Stimulated activated CD4-positive, alpha-beta T cell treated with anti-CD3 and anti-CD28 coated beads, TNF-alpha, amount 100 ng/mL, for 1 hour (primary cell): ENCODE measurements at places on chromosomes 2 and 18.

DNA sequence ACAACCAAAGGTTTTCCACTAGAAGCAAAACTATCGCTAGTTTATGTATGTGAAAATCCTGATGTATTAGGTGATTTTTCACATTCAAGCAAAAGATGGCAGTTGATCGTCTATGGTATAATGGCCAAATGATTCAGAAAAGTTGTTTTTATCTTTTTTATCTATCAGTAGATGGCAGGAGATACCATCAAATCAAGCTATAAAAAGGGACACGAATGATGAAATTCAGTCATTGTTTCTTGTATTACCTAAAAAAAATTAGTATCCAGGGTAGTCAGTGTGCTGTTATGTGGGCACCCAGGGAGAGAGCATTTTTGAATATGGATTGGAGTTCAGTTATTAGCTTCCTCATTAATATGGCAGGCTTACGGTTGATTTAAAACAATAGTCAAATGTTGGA, 22.9 kb upstream of the CAVIN2 start:
- DNase-seq, result no peak

DNA sequence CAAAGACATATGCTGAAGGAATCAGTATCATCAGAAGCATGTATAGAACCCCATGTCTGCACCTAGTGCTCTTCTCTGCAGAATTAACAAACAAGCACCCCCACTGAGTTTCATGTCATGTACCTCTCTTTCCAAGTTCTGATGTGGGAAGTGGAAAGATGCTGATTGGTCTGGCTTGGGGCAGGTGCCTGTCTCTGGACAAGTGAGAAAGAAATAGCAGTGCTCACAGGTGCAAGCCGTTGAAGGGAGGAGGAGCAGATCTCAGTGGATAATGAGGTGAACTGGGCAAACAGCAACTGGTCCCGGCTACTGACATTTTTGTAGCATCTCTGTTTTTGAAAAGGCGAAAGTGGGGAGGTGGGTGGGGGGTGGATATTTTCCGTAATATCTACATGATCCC, 17.5 kb upstream of the ACVR1 start:
- DNase-seq, result no peak

GRCh38 chr2:37855283-37856041, 69.6 kb upstream of the RMDN2 start:
- no peak for DNase-seq

DNA sequence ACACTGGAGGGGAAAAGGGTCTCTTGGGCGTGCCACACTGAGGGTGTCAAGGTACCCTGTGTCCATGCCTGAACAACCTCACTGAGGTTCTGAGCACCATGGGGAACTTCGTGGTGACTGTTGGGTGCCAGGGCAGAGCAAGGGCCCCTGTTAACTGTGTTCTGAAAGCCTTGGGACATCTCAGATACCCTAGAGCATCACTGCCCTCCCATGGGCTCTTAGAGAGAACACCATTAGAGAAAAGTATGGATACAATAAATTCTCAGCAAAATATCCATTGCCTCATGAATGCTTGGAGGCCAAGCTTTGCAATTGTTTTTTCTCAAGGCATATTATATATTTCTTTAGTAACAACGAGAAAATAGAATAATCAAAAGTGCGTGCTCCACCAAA, 488.5 kb upstream of the NRP2 start:
- no peak for DNase-seq

DNA sequence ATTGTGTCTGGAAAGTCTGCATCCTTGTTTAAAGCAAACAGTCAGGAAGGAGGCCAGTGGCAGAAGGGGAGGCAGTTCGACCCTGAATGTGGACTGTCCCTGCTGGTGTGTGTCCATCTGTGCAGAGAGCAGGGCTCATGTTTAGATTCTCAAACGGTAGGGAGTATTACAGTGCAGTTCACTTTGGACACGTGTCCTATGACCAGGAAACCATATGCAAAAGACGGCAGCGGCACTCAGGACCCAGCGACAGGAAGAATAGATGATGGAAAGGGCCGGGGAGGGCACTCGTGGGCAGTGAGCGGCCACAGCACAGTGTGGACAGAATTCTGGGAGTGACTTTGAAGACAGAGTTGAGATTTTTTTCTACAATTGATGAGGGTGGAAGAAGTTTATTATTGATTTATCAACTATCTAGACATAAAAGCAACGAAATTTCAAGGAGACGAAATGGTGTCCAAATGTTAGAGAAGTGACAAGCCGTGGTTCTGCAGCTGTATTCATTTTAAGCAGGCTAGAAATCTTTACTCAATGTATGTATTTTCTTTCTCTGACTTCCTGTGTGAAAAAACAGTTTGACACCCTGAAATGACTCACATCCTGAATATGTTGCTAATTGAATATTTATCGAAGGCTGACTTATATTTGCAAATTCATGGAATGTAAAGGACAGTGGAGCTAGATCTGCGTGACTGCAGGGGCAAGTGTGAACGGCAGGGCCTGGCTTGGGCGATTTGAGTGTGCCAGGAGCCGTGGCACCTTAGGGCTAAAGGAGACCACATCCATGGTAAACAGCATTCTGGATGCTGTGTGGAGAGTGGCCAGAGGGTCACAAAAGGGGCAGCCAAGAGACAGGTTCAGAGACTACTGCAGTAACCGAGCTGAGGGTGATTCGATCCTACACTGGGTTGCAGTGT, 214.2 kb downstream of the PTGR3 start:
- DNase-seq, result no peak

DNA sequence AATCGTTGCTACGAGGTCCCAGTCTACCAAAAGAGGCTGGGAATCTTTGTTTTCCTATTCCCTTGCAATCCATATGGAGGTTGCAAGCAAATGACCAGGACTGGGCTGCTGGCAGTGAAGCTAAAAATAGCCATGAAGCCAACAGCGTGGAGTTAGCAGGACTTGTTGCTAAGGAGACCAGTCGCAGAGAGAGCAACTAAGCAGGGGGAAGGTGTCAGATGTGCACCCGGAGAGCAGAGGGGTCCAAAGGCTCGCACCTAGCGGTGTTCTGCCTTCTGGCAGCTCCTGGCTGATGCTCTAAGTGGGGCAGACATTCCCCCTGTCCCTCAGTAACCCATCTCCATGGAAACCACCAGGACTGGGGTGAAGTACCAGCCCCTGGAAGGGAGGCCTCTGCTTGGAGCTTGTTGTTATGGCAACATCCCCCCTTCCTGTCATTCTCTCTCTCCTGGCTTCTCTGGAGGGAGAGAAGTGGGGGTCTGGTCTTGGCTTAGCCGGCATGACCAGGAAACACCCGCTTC, 84.6 kb downstream of the DNMT3A start:
- no peak for DNase-seq

DNA sequence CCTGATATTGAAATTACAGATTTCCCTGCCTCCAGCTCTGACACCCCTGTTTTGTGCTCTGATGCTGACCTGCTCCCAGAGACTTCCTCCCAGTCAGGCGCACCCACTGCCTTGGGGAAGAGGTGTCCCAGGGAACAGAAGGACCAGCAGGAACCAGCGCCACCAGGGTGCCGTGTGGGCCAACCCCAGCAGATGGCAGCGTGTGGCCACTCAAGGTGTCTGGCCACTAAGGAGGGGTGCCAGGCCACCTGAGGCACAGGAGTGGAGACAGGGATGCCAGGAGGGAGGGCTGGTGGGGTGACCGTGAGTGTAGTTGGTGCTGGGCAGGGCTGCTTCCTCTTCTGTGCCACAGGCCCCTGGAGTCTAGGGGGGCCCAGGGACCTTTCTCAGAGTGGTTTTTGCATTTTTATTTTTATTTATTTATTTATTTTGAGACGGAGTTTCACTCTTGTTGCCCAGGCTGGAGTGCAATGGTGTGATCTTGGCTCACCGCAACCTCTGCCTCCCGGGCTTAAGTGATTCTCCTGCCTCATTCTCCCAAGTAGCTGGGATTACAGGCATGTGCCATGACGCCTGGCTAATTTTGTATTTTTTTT, 56.0 kb downstream of the TEX44 start:
- DNase-seq, result peak; percentile 49

GRCh38 chr2:72965770-72966450, 48.6 kb downstream of the EMX1 start:
- no peak for DNase-seq

DNA sequence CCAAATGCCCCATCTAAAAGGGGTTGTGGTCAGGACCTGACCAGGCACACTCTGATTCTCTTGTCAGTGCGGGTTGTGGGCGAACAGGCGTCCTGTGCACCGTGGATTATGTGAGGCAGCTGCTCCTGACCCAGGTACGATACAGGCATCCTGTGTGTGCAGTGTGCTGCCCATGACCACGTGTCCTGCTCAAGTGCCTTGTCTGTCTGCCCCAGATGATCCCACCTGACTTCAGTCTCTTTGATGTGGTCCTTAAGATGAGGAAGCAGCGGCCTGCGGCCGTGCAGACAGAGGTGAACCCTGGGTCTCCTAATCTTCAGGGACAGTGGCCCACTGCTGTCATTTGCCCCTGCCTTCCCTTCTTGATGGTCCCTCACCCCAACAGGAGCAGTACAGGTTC, 14.6 kb downstream of the PTPN18 start:
- no peak for DNase-seq

- DNase-seq, result no peak
Measured at GRCh38 chr2:12767541-12767940, 50.8 kb downstream of the TRIB2 start.

GRCh38 chr2:241886840-241887447, 17.4 kb downstream of the RTP5 start:
- no peak for DNase-seq

- no peak for DNase-seq
Measured at GRCh38 chr2:159275111-159275510, 11.4 kb downstream of the WDSUB1 start.

DNA sequence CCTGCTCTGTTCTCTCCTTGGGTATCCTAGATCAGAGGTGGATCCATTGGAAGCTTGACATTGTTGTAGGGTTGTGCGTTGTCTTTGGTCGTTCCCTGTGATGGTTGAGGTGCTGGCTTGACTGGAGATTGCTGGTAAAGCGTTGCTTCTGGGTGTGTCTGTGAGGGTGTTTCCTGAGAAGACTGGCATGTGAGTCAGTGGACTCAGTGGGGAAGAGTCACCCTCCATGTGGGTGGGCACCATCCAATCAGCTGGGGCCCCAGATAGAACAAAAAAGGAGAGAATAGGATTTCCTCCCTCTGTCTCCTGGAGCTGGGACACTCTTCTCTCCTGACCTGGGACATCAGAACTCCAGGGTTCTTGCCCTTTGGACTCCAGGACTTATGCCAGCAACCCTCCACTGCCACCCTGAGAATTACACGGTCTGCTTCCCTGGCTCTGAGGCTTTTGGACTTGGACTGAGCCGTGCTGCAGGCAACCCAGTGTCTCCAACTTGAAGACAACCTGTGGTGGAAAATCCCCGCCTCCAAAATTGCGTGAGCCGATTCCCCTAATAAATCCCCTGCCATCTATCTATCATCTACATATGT, 14.8 kb upstream of the REEP1 start:
- DNase-seq, result no peak

GRCh38 chr2:207599636-207600035, 25.6 kb downstream of the METTL21A start:
- no peak for DNase-seq

DNA sequence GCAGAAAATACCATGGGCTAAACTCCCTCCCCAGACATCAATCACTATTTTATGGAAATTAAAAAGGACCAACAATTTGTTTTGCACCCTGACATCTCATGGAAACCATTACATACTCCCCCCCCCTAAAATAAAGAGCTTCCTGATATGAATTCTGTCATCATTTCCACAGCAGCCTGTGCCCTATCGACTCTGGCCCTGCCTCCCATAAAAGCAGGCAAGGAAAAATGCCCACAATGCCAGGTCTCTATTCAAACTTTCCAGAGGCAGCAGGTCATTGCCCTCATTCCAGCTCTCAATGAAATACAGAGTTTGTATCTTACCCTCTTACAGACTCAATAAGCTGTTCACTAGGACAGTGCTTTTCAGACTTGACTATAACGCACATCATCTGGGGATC, 254.4 kb upstream of the TANK start:
- DNase-seq, result no peak

DNA sequence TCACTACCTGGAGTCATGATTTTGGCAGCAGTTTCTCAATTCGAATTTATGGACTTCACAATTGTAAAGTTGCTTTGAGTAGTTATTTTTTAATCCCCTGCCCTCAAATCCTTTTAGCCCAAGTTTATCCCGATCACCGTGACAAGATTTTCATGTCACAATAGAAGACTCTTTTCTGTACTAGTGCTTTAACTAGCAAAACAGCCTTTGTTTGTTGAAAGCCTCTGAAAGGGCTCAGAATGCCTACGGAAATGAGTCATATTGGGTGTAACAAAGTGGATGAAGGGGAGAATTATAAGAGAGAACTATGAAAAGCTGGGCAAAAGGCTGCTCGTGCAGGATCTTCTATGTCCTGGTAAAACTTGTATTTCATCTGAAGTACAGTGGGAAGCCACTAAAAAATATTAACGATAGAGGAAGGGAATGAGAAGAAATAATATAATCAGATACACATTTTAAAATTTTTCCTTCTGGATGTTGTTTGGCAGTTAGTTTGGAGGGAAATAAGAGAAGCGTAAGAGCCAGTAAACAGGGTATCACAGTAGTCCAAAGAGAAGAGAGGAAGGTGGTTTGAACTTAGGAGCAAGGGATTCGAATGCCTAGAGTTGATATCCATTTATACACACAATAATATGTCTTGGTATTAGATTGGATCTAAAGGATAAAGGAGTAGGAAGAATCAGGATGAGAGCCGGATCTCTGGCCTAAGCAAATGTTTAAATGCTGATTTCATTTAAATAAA, 114.9 kb downstream of the GALNT13 start:
- DNase-seq, result no peak

DNA sequence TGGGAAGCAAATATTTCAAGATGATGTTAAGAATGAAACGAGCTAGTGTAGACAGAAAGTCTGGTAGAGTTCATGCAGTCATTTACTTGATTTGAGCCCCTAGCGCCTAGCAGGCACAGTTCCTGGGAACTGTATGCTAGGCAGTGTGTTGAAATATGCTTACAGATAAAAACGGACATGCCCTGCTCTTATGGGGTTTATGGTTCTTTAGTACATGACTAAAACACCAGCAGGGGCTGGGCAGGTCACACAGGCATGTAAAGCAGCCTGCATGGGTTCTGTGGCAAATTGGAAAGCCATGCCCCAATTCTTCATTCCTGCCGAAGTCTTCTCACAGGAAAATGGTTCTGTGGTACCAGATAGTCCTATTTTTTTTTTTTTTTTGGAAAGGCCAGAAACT, 27.3 kb upstream of the MGAT5 start:
- no peak for DNase-seq

DNA sequence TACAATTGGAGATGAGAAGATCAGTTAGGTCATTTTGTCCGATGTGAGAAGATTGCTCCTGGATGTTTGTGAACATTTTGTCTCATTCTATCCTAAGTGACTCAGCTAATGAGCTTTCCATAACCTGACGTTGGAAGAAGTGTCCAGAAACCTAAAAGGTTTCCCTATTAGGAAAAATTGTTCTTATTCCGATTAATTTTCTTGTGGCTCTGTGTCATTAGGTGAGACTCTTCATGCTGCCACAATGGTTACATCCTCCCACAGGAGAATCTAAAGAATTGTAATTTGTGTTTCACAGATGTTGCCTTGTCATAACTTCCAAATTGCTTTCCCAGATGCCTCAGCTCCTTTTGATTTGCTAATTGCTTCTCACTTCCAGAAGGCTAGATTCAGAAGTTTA, 261.0 kb upstream of the APCDD1 start:
- DNase-seq, result no peak
